IPS DF 19.7 (cell line): ENCODE measurements at places on chromosomes 6 and 20.

DNA sequence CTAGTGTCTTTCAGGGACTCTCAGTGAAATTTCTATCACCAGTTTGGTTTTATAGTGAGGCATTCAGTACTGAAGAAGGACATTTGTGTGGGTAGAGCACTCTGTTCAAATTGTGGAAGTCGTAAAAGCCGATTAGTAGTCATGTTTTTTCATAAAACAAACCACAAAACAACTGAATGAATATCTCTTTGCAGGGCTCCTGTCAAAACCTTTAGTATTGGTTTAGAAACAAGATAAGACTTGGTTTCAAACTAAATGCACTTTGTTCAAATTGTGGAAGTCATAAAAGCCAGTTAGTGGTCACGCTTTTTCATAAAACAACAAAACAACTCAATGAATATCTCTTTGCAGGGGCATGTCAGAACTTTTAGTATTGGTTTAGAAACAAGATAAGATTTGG lies 23.8 kb downstream of the ADGRF4 start:
- no peak for DNase-seq

GRCh38 chr6:63236398-63236817 lies 25.1 kb downstream of the FKBP1C start:
- no peak for DNase-seq

GRCh38 chr6:167993169-167993568 lies 4.3 kb upstream of the KIF25 start:
- no peak for DNase-seq

DNA sequence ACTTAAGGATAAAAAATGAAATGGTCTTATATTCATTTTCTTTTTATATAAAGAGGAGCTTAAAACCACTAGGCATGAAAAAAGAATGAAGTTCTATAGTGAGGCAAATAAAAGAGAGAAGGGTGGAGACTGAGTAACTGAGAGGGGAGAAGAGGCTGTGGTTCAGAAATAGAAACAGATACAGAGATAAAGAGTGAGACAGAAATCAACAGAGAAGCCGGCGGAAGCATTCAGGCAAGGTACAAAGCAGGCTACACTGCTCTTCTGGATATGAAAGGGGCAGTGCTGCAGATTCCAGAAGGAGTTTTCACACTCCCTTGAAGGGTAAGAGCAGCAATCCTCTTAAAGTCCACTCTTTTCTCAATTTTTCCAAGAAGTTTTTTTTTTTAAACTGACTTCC lies 29.9 kb downstream of the NFATC2 start:
- DNase-seq, result no peak

DNA sequence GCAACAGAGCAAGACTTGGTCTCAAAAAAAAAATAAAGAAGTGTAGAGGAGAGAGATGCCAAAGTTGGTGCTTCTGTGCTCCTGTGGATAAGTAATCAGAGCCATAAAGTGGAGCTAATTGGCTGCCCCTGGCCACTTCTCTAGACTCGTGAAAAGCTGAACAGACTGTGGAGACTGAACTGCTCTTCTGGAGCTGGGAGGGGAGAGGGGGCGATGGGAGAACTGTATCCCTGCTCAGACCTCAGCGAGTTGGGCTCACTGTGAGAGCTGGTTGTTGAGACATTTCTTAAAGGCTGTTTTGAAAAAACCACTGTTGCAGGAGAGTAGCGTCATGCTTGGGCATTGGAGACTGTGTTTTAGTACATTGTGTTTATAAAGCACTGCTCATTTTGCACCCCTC lies 125.7 kb downstream of the TCP11 start:
- DNase-seq, result no peak

- no peak for DNase-seq
Observed at GRCh38 chr6:11606332-11606731, 68.8 kb downstream of the TMEM170B start.

DNA sequence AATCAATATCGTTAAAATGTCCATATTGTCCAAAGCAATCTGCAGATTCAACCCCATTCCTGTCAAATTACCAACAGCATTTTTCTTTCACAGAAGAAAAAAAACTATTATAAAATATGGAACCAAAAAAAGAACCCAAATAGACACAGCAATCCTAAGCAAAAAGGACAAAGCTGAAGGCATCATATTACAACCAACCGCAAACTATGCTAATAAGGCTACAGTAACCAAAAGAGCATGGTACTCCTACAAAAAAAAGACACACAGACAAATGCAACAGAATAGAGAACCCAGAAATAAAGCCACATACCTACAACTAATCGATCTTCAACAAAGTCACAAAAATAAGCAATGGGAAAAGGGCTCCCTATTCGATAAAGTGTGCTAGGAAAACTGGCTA lies 49.2 kb downstream of the RNGTT start:
- no peak for DNase-seq

DNA sequence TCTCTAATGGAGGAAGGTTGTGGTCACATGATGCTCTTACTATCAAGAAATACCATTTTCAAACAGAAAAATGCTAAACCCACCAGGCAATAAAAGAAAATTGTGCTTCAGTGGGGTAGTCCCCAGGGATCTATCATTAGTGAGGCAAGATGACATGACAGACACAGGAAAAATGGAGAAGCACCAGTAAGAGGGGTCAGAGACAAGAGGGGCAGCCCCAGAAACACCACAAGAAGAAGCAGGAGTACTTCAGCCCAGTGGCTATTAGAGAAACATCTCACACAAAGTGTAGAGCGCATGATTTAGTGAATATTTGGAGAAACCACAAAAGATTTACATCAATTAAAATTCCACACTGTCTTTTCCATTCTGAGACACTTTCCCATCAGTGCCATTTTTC lies 10.2 kb upstream of the TMEM200A start:
- DNase-seq, result no peak

- DNase-seq, result no peak
Observed at GRCh38 chr6:149895048-149895590, 2.8 kb downstream of the RAET1E start.

- DNase-seq, result peak; percentile 12
Observed at GRCh38 chr6:30163090-30163917, at the start of gene TRIM15. Gene TRIM15 (plus strand): TSS chr6:30163546. CDS start chr6:30163685, 139 bp downstream.

GRCh38 chr6:70082830-70083229 lies 216.5 kb downstream of the COL19A1 start:
- DNase-seq, result no peak

- DNase-seq, result no peak
Observed at GRCh38 chr6:110544472-110544871, 68.1 kb upstream of the SLC22A16 start.

DNA sequence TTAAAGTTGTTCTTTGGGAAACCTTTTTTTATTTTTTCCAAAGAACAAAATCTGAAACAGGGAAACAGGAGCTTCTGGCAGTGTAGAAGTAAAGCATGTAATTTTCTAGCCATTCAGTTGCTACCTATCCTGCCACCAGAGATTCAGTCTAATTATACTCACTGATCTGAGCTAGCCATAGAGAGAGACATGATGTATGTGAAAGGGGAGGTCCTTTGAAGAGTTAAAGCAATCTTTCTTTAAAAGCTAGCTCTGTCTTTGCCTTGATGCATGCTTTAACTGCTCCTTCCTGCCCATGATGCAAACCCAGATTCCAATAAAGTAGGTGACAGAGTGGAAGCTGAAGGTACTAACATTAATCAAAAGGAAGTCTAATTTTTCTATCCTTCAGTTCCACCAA lies 114.1 kb upstream of the GRIK2 start:
- no peak for DNase-seq
